ENCODE measurements at places on chromosomes 6 and 20.
A peak's percentile ranks its signal among the peaks of the same experiment; 100 is the strongest.

GRCh38 chr6:30769088-30769852 lies 24.9 kb upstream of the IER3 start:
- peak; percentile 86 for DNase-seq

DNA sequence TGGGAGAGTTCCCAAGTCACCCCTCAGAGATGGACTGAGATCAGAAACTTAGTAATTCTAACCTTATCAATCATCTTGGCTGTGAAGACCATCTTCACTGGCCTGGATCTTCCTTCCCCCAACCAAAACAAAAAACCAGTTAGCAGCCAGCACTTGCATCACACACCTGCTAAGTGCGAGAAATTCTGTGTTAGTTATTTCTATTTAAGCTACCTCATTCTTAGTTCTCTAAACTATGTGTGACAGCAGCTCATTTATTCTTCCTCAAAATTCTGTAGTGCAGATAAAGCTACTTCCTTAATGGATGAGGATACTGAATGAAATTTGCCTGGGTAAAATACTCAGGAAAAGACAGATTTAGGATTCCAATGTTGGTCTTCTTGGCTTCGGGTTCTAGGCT lies 18.2 kb upstream of the TAGAP start:
- no peak for DNase-seq

DNA sequence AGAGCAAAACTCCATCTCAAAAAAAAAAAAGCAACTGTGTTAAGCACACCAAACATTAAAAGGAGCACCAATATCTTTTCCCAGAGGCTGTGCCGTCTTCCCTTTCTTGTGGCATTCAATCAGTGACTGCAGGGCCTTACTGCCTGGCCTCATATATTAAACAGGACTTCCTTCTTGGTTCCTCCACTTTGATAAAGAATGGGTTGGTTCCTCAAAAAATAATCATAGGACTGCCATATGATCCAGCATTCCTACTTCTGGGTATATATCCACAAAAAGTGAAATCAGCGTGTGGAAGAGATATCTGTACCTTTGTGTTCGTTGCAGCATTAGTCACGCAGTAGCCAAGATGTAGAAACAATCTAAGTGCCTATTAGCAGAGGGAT lies 40.3 kb upstream of the GFOD1 start:
- DNase-seq: no peak

DNA sequence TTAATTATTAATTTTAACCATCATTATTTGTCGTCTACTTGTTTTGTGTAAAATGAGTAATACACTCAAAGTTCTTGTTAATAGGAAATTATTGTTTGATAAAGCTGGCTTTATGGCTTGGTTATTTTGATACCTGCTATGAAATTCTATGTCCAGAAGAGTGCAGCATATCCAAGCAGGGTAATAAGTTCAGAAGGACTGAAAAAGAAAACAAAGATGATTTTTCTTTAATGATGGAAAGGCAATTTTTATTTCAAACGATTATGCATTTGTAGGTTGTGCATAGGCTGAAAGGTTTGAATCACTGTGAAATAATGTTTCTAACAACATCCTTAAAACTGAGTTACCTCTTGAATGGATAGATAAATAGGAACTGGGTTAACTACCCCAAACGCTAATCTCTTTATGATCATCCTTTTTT lies 1.4 kb upstream of the MAN1A1 start:
- no peak for DNase-seq

DNA sequence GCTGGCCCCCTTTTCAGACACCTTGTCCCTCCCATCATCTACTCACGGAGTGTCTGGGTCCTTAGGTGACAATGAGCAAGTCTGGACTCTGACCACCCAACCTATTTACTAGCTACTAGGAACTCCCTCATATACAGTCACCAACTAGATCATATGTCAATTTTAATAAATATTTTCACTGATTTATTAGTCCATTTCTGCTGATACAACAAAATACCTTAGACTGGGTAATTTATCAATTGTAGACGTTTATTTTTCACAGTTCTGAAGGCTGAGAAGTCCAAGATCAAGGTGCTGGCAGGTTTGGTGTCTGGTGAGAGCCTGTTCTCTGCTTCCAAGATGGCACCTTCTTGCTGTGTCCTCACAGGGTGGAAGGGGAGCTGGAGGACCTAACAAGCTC lies 229.7 kb downstream of the PTPRT start:
- DNase-seq: no peak

DNA sequence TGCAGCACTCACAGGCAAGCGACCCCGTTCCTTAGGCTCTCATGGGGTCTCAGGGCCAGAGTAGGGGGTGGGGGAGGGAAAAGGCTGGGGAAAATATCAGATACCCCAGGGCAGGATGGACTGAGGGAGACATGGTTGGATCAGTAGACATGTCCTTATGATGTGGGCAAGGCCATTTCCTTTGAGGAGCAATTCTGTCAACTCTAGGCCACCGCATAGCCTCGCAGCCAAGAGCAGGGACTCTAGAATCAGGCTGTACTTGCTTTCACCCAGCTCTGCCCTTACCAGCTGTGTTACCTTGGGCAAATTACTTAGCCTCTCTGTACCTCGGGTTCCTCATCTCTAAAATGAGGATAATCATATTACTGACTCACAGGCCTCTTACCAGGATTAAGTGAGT lies 2.2 kb upstream of the MAPK13 start:
- DNase-seq: no peak

- DNase-seq: no peak
Measured at GRCh38 chr6:142485256-142485655, 183.4 kb downstream of the ADGRG6 start.

DNA sequence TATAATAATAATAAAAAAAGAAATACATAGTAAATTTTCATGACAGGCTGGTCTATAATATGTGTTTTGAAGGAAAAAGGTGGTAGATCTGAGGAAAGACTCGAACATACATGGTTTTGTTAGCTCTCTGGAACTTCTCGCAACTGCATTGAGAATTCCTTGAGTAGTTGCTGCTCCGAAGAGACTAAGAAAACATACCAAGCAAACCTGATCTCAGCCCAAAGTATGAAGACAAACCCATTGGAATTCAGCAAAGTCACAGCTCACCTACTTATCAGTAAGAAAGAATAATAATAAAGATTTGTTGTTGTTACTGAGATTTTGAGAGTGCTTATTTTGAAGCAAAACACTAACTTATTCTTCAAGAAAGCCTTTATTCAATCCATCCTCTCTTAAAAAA lies 1107.1 kb upstream of the EYS start:
- no peak for DNase-seq

DNA sequence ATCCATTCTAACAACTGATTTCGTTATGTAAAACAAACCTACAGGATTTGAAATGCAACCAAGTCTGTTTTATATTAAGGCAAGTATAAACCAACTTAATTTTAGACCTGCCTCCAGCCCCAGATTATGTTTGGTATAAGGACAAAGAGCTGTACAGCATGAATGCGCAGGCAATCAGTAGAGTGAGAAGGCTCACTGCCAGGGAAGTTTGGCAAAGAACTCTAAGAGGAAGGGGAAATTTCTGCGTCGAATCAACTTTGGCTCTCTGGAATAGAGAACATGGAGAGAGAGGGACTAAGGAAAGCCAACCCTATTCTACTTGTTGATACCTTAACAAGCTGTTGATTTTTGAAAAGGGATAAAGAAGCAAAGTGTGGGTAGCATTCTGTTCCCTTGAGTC lies 96.9 kb upstream of the FOXO3 start:
- DNase-seq: no peak

DNA sequence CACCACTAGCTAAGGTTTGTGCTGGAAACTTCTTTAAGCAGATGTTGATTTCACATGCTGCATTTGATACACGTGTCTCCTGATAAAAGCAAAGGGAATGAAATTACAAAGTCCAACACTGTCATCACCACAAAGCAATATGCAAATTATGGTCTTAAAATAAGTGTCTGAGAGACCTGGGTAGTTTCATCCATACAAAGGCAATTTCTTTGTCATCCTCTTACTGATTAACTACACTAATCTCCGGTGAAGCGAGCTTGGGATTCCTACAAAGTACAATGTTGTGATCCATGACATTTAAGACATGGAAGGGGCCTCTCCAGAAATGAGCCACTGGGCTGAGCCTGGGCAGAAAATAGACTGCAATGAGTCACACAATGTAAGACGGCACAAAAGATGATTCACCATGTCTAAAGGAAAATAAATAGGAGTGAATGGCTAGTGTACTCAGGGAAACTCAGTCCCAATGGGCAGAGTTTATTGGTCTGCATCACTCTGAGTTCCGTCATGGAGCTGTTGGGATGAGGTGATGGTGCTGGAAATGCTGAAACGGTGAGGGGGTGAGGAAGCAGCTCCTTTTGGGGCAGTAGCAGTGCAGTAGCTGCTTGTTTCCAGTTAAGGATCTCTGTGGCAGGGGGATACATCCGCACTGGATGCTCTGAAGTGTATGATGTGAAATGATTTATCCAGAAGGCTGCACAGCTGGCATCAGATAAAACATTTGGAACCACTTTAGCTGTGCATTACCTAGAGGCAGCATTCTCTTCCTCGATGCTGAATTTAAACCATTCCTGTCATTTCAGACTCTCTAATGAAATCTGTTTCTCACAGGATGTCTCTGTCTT lies 103.3 kb downstream of the IBTK start:
- no peak for DNase-seq

DNA sequence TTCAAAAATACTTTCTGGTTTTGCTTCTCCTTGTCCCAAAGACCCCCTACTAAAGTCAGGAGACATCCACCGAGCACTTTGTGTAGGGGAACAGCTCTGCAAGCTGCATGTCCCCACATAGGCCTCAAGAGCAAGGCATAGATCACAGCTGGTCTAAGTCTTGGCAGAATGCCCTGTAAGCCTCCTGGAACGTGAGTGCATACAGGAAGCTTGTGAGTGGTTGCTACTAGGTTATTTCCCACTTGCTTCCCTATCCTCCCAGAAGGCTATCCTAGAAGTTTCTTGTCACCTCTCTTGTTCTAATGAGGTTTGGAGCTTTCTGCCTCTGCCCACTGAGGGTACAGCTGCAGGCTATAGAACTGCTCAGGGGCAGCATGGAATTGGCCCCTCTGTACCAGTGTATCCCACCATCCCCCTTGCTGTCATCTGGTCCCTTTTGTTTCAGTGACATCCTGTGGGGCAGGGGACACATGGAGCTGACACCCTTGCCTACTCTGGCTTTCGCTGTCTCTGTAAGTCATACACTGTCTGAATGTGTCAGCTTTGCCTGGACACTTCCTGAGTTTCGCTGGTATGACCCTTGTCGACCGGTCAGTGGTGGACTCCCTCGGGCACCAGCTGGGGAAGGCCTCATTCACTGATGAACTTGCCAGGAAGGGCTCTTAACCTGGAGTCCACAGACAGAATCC lies 35.6 kb upstream of the KCNK16 start:
- no peak for DNase-seq

DNA sequence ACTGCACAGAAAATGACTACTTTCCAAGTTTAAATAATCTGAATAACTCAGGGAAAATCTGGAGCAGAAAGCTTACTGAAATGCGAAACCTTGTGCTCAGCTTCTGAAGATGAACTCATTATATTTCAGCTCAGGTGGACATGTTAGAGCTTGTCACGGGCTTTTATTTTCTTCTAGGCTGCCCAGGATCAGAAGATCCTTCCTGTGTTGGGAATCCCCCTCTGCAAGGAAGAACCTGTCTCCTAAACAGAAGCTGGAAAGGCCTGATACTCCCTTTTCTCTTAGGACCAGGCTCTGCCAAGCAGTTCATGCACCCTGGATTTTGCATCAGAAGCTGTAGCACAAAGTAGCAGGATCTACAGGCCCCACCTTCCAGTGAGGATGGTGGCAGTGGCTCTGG lies 5.1 kb upstream of the SLC2A12 start:
- no peak for DNase-seq

- DNase-seq: no peak
Measured at GRCh38 chr20:5390720-5391119, 74.0 kb upstream of the PROKR2 start.

GRCh38 chr6:113735491-113735890 lies 121.7 kb upstream of the MARCKS start:
- no peak for DNase-seq

GRCh38 chr20:62464990-62465389 lies 10.8 kb downstream of the GATA5 start:
- DNase-seq: no peak

GRCh38 chr6:1838604-1839213 lies 229.0 kb downstream of the FOXC1 start:
- DNase-seq: no peak

DNA sequence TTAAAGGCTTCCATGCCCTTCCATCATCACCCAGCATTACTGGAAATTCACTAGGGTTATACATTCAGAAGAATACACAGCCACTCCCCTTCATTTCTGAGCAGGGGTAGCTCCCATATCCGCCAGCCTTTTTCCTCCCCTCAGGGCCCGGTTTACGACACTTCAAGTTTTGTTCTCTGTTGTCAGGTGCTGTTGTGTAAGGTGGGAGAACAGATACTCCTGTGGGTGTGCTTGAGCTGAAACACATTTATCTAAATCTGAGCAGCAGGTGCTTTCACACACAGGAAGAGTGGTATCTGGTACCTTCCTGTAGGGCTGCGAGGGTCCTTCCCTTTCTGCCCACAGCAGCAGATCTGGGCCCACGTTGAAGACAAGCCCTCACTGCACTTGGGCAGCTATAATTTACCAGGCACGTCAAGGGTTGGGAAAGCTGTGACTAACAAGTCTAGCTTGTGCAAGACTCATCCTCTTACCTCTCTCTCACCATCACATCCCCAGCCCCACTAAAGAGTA lies 215.8 kb upstream of the RREB1 start:
- no peak for DNase-seq

DNA sequence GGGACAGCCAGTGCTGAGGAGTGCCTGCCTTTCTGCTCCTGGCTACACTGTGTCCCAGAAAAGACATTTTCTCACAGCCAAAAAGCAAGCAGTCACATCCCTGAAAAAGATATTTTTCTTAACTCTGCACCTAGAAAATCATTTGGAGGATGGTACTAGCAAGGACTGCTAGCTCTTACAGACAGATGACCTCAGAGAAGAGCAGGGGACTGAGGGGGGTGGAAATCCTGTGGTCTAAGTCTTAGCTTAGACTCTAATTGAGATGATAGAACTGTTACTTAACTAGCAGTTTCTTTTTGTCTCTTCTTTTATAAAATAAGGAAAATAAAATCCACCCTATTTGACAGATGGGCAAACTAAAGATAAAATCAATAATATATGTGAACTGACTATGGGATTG lies 152.8 kb downstream of the TMEM200A start:
- DNase-seq: no peak

DNA sequence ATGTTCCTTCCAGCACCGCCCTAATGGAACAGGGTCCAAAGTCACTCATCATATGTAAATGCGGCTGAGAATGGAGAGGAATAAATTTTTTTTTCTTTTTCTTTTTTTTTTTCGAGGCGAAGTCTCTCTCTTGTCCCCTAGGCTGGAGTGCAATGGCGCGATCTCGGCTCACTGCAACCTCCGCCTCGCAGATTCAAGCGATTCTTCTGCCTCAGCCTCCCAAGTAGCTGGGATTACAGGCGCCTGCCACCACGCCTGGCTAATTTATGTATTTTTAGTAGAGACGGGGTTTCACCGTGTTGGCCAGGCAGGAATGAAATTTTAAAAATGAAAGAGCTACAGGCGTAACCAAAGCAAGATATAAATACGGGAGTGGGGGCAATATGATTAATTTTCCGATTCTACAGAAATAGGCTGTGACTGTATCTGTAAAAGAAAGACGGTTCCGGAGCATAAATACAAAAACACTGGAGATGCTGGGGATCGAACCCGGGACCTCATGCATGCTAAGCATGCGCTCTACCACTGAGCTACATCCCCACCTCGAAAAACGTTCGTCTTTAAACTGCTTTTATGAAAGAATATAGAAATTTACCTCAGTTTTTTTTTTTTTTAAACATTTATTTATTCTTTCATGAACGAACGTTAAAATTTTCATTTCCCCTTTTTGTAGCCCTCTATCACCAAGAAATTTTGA lies 132.2 kb downstream of the GPX5 start:
- DNase-seq: peak; percentile 65
